ENCODE measurements at places on chromosomes 16 and 17.

GRCh38 chr17:5629128-5629527 is 44.8 kb upstream of the NLRP1 start:
- DNase-seq = no peak

GRCh38 chr16:2289282-2289681 is 21.4 kb upstream of the RNPS1 start:
- no peak for DNase-seq

- DNase-seq = no peak
These were observed 168.2 kb downstream of the CYLD start for GRCh38 chr16:50909831-50910735.

DNA sequence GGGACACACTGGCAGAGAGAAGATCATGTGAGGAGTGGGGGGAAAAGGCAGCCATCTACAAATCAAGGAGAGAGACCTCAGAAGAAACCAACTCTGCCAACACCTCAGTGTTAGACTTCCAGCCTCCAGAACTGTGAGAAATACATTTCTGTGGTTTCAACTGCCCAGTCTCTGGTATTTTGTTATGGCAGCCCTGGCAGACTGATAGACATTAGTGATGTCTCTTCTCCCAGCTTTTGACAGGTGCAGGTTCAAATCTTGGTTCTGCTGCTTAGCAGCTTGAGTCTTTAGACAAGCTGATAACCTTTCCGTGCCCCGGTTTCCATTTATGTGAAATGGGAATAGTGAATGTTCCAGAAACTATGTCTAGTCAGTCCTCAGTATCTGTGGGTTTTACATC is 199.5 kb downstream of the SNX29 start:
- no peak for DNase-seq

DNA sequence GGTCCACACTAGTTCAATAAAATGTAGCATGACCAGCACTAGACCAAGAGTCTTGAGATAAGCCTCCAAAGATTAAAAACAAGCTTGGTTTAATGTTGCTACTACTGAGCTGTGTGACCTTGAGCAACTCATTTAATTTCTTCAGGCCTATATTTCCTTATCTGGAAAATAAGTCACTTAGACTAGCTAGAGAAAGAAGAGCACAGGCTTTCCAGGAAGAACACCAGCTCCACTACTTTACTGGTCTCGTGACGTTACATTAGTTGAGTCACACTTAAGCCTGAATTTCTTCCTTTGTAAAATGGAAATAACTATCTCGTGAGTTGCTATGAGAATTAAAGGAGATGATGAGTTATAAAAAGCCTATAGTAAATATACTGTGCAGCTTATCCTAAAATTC is 5.4 kb downstream of the HELZ start:
- DNase-seq = no peak

- DNase-seq = no peak
These were observed 5.0 kb upstream of the DCTPP1 start for GRCh38 chr16:30434852-30435251.
